Hematopoietic multipotent progenitor cell (in vitro differentiated cells): ENCODE measurements at places on chromosomes 2 and 18. TPM values are rescaled to one million over a fixed set of nuclear protein-coding genes. Genes with fewer than 3 reads are reported as not detected.

DNA sequence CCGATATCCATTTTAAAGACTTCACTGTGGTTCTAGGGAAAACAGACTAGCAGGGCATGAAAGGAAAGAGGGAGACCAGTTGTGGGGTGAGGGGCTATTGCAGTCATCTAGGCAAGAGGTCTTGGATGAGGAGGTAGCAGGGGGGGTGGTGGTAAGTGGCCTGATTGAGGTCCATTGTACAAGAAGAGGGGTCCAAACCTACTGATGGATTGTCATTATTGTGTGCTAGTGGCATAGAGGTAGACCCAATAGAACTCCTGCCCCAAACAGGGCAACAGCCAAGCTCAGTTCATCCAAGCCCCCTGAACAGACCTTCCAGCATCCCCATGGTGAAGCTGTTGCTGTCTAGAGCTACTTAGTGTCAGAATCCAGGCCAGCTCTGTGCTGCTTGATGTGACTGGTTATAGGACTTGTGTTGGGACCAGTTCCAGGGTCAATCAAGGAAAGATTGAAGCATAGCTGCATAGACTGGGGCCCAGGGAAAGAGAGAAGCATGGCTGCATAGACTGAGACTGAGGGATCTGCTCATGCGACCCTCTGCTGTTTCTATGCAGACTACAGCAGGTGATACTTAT is 7.0 kb downstream of the ASAP2 start:
- no peak for DNase-seq

GRCh38 chr2:205566606-205567168 is 115.6 kb upstream of the NRP2 start:
- no peak for DNase-seq

DNA sequence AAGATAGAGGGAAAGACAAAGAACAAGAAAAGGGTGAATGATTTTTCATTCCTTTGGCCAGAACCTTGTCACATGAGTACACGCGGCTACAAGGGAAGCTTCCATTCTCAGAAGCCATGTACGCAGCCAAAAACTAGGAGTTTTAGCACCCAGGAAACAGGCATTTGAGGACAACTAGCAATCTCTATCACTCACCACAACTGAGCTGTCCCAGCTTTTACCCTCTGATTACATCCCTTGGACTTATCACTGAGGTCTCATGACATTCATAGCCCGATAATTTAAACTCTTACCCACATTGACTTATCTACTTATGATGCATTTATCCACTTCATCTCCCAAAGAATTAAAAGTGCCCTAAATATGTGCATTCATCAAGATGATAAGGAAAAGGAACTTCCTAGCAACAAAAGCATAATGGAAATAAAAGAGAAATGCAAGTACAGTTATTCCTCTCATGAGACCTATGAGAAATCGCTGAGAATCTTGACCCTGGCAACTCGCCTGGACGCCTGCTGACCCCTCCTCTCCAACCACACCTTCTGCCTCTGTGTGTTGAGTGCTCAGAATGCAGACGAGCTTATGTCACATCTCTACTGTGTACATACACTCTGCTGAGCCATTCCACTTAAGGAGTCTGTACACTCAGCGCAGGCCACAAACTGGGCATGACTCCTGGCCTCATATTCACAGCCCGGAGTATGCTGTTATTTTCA is 28.7 kb upstream of the MFSD6 start:
- no peak for DNase-seq

GRCh38 chr2:211846714-211847113 is 691.9 kb downstream of the ERBB4 start:
- no peak for DNase-seq

OSR1 gene
- under 0.01 TPM for total RNA-seq
